ENCODE measurements at places on chromosomes 2 and 18. TPM values are rescaled to one million over a fixed set of nuclear protein-coding genes. Genes with fewer than 3 reads are reported as not detected.

DNA sequence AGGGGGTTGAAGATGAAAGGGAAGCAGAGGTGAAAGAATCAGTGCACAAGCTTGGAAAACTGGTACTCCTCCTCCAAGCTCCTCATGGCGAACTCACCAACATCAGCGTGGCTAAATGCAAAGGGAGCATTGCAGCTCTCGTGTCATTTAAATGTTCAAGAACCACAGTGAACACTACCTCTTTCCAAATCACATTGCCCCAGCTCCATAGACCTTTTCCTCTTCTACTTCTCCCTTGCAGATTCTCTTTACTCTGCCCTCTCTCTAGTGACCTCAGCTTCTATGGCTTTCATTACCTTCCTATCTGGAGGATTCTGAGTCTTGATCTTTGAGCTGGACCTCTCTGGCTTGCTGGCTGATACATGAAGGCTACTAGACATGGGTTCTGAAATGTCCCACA is 14.3 kb downstream of the EPB41L3 start:
- no peak for DNase-seq

DNA sequence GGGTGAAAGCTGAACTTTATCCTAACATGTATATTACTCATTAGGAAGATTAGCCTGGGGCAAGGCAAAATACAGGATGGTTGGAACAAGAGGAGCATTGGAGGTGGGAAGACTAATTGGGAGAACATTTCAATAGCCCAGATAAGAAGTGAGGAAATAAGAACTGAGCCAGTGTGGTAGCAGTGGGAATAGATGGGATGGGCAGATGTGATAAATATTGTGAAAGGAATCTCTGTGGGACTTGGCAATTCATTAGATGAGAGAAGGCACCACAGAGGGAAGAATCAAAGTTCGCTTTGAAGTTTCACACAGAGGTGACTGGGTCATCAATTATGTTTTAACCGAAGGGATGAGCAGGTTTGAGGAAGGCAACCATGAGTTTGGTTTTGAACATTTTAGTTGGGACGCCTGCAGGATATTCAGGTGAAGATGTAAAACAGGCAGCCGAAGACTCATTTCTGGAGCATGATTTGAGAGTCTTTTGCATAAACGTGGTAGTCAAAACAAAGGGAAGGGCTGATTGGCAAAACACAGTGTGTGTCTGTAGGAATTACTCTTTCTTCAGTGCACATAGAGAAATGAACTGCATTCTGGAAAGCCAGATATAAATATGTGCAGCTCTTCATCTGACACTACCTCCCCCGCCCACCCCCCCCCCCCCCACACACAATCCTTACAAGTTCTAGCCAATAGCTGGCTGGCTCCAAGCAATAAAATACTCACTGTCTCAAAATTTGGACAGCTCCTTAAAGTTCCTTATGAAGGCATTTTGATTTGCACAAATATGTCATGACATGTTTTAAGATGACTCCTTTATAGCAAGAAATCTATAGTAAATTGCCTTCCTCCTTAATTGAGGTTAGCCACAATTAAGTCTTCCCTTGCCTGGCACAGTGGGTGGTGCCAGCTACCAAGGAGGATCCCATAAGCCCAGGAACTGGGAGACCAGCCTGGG is 1.9 kb upstream of the SLC1A4 start:
- DNase-seq: peak; percentile 52

DNA sequence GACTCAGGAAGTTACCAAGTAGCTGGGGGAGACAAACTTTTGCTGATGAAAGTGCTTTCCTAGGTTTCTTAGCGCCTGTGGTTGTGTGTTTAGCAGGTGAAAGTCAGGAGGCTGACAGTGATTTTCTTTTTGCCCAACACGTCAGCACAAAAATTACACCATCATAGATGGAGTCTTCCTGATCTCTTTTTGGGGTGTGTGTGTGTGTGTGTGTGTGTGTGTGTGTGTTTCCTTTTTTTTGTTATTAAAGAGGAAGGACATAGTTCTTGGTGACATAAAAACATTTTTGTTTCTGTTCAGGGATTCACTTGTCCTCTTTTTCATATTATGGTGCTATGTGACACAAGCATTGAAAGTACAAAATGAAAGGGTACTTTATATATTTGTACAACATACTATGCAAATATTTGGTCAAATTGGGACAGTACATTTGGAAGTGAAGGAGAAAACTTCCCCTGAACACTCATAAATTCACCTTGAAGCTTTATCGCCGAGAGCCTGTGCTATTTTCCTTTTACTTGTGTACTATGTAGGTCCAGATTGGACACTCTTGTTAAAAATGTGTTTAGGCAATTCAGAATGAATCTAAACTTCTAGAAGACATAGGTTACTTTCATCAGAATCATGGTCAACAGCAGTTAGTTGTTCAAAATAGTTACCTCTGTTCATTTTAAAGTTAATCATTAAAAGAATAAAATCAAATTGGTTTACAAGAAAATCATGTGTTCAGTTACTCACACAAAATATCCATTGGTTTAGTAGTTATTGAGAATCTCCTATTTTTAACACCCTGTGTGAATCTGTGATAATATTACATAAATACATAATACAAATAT is 491.9 kb downstream of the IRS1 start:
- no peak for DNase-seq

DNA sequence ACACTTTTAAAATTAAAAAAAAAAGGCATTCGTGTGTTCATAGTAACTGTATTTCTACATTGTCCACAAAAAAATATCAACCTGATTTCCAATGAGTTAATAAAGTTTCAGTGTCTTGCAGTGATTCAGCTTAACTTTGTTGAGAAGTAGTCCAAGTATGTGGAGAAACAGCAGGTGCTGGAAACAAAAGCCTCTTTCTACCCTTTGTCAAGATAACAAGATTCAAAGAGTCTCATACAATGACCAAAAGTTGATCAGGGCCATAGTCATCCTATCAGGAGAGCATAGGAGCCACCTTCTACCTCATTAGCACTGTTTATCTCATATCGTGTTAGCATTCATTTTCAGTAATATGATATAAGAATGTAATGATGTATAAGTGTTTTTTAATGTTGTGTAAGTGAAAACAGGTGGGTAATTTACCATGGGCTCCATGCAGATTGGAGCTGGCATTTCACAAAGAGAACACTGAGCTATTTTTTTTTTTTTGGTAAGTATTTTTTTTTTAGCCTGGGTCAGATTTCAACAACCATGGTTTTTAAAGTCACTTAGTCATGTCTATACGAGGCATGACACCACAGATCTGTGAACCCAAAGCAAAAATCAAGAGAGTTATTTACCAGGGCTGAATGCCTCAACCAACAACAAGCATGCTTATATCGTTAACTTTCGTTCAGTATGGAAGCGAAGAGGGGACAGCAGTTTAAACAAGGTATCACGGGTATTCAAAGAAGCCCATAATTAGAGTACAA is 165.0 kb upstream of the ZNF521 start:
- no peak for DNase-seq

DNA sequence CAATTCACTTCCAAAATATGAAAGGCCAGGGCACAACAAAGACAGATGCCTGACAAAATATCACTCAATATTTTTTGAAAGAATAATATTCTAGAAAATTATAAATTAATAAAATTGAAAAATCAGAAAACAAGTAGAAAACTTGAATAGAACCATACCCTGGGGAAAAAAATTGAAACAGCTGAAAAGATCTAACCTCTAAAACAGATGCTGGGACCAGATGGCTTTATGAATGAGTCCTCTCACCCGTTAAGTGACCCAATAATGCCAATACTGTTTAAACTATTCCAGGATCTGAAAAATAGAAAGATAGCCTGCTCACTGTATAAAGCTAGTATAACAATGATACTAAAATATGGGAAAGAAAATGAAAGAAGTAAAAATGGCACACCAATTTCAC is 322.3 kb upstream of the VWC2L start:
- no peak for DNase-seq

DNA sequence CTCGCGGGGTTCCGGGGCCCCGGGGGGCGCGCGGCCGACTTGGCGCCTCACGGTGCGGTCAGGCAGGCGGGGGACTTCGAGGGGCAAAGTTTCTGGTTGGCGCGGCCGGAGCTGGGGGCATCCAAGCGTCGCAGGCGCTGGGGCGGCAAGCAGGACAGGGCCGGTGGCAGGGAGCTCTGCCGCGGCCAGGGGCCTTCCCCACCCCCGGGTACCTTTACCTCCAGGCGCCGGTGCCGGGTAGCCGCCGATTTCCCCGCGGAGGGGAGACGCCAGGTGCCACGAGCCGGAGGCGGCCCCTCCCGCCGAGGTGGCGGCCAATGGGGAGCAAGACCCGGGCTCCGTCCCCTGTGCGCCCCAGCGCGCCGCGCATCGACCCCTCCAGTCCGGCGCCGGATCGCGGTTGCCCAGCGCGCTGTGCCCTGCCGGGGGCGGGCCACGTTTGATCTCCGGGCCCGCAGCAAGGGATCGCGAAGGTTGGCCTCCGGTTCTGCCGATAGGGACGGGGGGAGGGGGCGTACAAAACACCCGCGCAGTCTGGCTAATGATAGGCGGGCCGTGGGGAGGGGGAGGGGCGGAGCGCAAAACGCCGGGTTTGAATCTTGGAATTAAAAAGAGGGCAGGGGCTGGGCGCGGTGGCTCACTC is at the start of gene ST8SIA5:
Gene ST8SIA5, minus strand, starts transcription at position 495 of the 643 bp plus-strand sequence. CDS start 545 bp downstream, outside the sequence.
- DNase-seq: no peak

GRCh38 chr18:77651441-77651840 is 401.8 kb downstream of the GALR1 start:
- no peak for DNase-seq

DNA sequence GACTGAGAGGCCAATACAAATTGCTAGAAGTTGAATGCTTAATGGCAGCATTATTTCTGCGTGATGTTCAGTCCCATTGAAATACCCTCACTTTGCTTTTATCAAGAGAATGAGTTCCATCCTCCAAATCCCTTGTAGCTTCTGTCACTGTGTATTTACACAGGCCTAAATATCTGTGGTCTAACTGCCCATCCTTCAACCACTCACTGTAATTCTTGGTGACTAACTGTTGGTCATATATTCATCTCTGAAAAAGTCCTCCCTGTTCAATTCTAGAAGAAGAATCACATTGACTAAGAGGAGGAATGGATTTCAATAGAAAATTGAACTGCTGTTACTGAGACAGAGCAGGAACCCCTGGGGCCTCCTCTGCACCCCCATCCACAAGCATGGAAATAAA is 74.2 kb upstream of the L3MBTL4 start:
- no peak for DNase-seq

GRCh38 chr2:160507046-160507407 is 13.4 kb upstream of the RBMS1 start:
- no peak for DNase-seq

- no peak for DNase-seq
Observed at GRCh38 chr2:120832296-120833070, 96.8 kb downstream of the GLI2 start.

- no peak for DNase-seq
Observed at GRCh38 chr2:143528021-143528420, 398.8 kb downstream of the ARHGAP15 start.

DNA sequence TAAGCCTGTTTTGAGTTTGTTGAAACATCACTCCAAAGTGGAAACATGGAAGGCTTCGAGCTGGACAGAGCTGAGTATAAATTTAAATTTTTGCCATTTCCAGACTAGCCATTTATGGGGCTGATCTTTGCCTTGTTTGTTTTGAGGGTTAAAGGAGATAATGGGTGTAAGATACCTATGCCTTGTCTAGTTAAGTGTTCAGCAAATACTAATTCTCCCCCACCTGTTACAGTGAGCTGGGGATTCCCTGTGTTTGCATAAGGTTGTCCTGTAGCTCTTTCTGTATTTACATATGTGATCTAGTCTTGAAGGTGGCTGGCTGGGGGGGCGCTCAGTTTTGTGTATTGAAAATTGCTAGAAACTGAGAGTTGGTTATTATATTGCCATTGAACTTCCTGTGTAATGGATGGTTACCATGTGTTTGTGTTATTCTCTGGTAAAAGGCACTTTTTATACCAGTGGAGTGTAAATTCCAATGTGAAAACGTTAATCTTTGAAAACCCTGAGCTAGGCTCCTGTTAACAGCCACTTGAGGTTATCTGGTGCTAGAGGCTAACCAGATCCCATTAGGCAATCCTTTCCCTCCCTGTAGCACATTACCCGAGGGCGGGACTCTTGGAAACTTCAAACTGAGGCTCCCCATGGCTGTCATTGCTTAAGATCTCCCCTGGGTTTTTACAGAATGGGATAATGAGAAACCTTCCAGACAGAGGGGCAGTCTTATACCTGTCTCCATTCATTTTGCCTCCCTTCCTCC is 26.7 kb downstream of the TANC1 start:
- no peak for DNase-seq

GRCh38 chr18:56204052-56204451 is 434.3 kb downstream of the TXNL1 start:
- no peak for DNase-seq

DNA sequence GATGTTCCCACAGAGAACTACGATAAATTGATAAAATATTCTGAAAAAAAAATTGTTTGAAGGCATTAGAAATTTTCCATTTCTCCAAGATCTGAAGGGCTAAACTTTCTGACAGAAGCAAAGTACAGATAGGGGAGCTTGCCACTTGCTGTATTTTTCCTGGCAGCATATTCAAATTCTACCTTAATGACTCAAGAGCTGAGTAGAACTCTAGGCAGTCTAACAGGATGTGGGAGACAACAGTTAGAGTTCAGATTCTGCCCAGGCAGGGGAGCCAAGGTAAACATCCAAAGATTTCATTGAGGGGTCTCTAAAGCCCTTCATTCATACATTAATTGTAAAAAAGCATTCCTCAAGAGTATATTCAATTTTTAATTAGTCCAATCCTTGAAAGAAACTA is 46.0 kb upstream of the RIT2 start:
- DNase-seq: no peak

- DNase-seq: no peak
Observed at GRCh38 chr2:159828738-159829137, 30.7 kb upstream of the CD302 start.

DNA sequence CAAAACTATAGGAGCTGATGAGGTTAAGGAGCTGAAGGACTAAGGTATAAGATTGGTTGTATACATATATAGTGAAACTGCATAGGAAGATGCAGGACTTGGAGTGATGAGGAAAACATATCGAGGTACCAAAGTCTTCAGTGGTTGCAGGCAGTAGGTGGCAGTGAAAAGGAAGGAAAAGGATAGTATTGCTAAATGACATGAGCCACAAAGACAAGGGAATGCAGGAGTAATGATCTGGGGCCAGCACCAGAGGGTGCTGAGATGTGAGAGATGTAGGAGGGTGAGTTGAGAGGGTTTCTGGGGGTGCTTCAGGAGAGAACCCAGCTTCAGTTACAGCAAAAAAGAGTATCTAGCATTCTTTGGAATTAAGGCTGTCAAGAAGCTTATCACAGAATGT is 172.2 kb upstream of the MYO3B start:
- DNase-seq: no peak

GRCh38 chr2:84132370-84132769 is 326.7 kb downstream of the SUCLG1 start:
- no peak for DNase-seq

- no peak for DNase-seq
Observed at GRCh38 chr2:105806996-105807395, 62.3 kb downstream of the NCK2 start.

GRCh38 chr2:182426918-182427240 is at the start of gene PDE1A:
PDE1A (minus strand) TSS chr2:182427036.
- DNase-seq: peak; percentile 18

- DNase-seq: no peak
Observed at GRCh38 chr2:24330161-24330560, 30.2 kb downstream of the ITSN2 start.

Gene ARHGEF4
- 15.9 TPM for total RNA-seq

Gene LIMS4
- 3.2 TPM for total RNA-seq

Gene ERFE
- total RNA-seq: 0.52 TPM
